ENCODE measurements at places on chromosomes 16 and 17.

GRCh38 chr17:40671282-40671681 is 6.3 kb upstream of the KRT222 start:
- H3K4me3 ChIP-seq = no peak overlapping the region
- no peaks in the 10 kb centered on the region for H3K36me3 ChIP-seq
- no peaks in the 10 kb centered on the region for H3K4me1 ChIP-seq
- DNase-seq = no peak

- H3K36me3 ChIP-seq = no peaks in the 10 kb centered on the region
- H3K4me1 ChIP-seq = peaks cover 15% of the 10 kb centered on the region
- no peak overlapping the region for H3K27ac ChIP-seq
- H3K4me3 ChIP-seq = no peak overlapping the region
- H3K27me3 ChIP-seq = no peaks in the 10 kb centered on the region
These were observed 11.8 kb downstream of the C16orf74 start for GRCh38 chr16:85738923-85739715.

DNA sequence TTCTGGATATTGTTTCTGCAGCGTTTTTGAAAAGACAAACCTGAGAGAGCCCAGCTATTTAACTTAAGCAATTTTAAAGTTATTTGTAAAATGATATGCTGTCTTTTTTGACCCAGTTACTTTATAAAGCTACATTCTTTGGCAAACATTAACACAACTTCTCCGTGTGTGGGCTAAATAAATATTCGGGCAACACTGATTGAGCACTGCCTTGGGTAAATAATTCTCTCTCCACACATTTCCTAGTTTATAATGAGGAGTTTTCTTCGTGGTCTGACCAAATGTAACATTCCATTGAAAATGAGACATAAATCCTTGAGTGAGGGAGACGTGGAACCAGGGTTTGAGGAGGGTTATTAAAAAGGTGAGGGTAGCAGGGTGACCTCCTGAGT is 142.8 kb downstream of the WWOX start:
- no peaks in the 10 kb centered on the region for H3K4me1 ChIP-seq
- no peak overlapping the region for H3K27ac ChIP-seq
- no peaks in the 10 kb centered on the region for H3K36me3 ChIP-seq

GRCh38 chr16:47463771-47464624 is 2.9 kb downstream of the PHKB start:
- H3K27me3 ChIP-seq = no peaks in the 10 kb centered on the region
- no peak for DNase-seq
- no peak overlapping the region for H3K4me3 ChIP-seq
- H3K4me1 ChIP-seq = peaks cover 10% of the 10 kb centered on the region
- H3K36me3 ChIP-seq = no peaks in the 10 kb centered on the region

- no peak for DNase-seq
- H3K36me3 ChIP-seq = no peaks in the 10 kb centered on the region
- peaks cover 11% of the 10 kb centered on the region for H3K4me1 ChIP-seq
- peak within 1 kb of the TSS; percentile 33 for H3K4me3 ChIP-seq
- no peaks in the 10 kb centered on the region for H3K27me3 ChIP-seq
- peak within 1 kb of the TSS; percentile 37 for H3K27ac ChIP-seq
These were observed at the start of gene DBNDD1 for GRCh38 chr16:90018652-90019542. Gene DBNDD1, minus strand, starts transcription at chr16:90019456. Its CDS starts 115 bp downstream, at chr16:90019341.
